ENCODE measurements at places on chromosomes 3 and 15.

DNA sequence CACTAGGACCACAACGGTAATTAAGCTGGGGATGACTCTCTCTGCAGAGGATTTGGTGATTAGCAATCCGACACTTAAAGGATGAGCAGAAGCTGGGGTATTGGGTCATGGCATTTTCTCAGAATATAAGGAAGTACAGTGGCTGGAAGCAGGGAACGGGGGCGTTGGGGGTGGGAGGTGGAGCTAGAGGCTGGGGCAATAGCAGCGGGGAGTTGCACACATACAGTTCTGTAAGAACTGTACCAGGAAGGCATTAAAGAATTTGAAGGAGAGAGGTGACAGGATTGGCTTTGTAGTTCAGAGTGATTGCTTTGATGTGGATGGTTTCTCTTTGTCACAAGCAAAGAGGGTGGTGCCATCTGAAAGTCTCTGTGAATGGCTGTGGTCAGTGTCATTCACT, 28.2 kb downstream of the PSMD6 start:
- no peak for DNase-seq

GRCh38 chr3:26307787-26308186, 314.8 kb upstream of the LRRC3B start:
- DNase-seq: no peak

- DNase-seq: no peak
Measured at GRCh38 chr3:136109499-136109898, 86.6 kb downstream of the MSL2 start.

DNA sequence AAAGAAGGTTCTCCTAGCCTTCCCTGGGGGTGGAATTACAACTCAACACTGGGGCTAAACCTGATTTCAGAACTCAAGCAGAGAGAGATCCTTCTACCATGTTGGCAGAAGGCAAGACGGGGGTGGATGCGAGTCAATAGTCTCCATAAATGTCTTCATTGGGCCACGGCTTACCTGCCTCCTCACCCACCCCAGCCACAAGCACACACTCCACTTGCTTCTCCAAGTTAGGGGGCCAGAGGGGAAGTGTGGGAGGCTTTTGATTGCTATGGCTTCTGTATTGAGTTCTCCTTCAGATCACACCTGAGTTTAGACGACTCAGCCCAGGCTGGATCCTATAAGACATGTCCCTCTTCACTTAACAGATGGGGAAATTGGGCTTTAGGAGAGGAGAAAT, 178.9 kb downstream of the UACA start:
- DNase-seq: no peak

DNA sequence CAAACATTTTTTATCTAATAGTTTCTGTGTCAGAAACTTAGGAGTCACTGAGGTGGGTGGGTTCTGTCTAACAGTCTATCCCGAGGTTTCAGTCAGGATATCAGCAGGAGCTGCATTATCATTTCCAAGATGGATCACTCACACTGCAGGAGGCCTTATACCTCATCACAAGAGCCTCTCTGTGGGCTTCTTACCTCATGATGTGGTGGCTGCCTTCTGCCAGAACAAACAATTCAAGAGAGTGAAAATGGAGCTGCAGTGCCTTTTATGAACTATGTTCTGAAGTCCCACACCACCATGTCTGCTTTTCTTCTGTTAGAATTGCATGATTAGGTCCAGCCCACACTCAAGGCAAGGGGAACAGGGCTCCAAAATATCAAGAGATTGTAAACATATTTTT, 27.9 kb downstream of the RFX7 start:
- peak; percentile 76 for DNase-seq

DNA sequence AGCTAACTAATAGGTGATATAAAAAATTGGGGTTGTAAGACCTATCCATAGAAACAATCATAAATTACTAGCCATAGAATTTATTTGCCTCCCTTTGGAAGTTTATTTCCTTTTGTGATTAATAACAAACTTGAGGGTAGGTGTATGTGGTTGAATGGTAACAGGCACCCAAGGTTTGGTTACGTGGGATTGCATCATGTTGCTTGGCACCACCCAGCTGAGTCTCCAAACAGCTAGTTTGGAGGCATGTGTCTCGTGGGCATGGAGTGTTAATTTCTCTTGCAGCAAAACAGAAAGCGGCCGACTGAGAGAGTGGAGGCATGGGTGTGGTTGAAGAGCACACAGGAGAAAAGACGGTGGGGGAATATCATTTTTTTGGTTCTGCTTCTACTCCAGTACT, 441.4 kb downstream of the CNTN4 start:
- DNase-seq: no peak

GRCh38 chr3:116445311-116445841, at the start of gene LSAMP:
Gene LSAMP (minus strand): TSS chr3:116445487.
- DNase-seq: no peak

- DNase-seq: no peak
Measured at GRCh38 chr3:132285620-132285945, 31.6 kb upstream of the ACP3 start.

GRCh38 chr15:88400591-88401250, 66.5 kb downstream of the MRPL46 start:
- no peak for DNase-seq

GRCh38 chr3:56076746-56077145, 391.5 kb downstream of the ERC2 start:
- DNase-seq: no peak

DNA sequence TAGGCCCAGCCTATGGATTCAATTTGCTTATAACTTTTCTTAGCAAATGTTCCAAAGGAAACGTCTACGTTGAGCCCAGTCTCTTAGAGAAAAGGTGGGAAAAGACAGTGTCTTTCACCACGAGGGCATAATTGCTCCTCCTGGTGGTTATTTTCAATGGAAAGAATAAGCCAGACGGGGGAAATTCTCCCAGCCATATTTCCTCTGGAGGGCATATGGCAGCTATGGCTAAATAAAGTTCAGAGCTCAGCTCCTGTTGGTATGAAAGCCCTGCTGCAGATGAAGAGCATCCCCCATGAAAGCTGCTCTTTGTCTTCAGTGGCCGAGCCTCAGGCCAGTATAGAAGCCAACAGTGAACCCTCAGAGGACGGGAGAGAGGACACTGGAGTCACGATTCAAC, 297.9 kb downstream of the RYR3 start:
- peak; percentile 5 for DNase-seq

DNA sequence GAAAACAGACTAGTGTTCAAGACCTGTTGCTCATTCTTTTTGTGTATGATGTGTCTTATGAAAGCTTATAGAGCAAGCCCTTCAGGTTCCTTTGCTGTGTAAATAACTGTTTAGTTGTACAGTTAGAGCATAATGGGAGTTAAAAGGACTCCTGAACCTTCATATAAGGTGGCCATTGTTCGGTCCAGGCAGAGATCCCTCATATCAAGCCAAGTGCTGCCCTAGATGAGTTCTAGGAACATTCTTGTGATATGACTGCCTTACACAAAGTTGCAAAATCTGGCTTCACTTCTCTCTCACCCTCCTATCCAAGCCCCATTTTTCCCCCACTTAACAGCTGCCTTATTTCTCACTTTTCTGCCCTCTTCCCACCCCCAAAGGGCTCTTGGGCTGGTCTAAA, 26.9 kb downstream of the GYG1 start:
- peak; percentile 68 for DNase-seq

- no peak for DNase-seq
Measured at GRCh38 chr3:42094128-42094527, 3.0 kb downstream of the TRAK1 start.

DNA sequence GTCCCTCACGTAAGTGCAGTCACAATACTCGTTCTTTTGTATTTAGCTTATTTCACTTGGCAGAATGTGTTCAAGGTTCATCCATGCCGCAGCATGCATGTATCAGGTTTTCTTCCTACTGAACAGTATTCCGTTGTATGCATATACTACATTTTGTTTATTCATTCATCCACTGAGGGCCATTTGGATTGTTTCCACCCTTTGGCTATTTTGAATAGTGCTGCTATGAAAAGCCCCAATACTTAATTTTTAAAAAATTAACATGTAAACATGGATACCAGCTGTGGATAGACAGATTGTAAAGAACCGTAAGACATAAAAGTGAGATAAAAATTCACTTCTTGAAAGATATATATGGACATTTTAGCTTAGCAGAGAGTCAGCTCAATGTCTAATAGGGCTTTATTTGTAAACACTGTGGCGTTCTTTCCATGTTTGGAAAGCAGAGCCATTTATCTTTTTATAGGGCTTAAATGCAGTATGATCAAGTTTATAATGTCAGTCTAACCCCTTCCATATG, 115.9 kb downstream of the VPS8 start:
- DNase-seq: no peak

DNA sequence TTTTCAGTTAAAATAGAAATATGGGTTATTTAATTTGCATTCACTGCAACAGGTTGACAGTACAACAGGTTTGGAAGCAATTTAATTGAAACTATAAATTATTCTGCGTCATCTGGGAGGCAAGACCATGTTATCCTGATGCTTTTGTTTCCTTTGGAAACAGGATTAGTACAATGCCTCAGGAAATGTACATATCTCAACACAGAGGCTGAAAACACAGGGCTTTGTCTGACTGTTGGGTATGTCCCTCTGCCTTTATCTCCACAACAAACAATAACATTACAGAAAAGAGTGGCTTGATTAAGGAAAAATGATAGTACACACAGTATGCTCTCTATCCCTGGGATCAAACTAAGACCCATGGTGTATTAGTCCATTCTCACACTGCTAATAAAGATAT, 95.7 kb downstream of the KCNMB2 start:
- no peak for DNase-seq

DNA sequence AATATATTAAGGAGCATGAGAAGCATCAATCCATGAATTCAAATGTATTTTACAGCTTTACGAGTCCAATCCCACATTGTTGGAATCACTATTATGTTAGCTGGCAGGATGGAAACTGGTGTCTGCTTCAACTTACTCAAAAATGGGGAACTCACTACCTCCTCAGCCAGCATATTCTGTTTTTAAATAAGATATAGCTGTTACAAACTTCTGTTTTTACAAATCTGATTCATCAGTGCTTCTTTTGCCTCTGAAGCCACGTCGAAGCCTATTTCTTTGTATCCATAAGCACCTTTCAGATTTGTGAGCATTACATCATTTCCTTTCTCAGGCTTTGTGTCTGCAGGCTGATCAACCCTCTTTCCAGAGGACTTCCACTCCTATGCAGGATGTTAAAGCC, 105.9 kb downstream of the TPRG1 start:
- peak; percentile 23 for DNase-seq

DNA sequence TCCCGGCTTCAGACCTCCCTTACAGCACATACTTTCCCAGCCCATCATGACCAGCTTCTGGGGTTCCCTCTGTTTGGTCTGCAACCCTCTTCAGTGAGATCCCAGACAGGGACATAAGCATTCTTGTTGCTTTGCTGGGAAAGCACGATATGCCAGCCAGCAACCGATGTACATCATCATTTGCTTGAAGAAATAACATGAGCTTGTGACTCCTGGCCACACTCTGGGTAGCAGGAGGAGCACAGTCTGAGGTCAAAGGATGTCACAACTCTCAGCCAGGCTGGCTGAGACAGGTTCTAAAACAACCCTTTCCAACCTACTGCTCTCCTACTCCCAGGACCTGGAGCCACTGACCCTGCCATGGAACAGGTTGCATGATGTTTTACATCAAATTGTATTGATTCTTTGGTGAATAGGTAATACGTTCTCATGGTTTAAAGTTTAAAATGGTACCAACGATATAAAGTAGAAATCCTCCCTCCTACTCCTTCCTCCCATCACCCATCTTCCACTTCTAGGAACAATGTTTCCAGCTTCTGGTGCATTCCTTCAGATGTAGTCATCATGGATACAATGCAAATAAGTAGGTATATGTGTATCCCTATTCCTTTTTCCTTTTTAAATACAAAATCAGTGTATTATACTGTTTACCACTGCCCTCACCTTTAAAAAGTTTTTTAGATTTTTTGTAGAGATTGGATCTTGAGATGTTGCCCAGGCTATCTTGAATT, 190.3 kb downstream of the OPA1 start:
- peak; percentile 17 for DNase-seq

- DNase-seq: peak; percentile 46
Measured at GRCh38 chr3:16439163-16439847, 74.2 kb downstream of the RFTN1 start.

DNA sequence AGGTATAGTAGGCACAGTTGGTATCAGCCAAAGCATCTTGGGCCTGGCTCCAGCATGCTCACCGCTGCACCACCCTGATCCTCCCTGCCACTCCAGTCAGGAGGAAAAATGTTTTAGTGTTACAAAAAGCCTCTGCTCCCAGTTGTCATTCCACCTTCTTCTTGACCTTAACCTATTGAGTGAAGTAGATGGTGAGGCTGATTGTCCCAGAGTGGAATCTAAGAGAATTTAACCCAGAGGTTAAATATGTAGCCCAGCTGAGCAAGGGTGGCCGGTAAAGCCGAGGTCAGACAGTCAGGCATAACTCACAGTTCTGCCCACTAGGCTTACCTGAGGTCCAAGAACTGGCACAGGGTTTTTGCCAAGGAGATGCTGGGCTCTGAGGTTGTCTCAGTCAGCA, 30.7 kb upstream of the TNIK start:
- no peak for DNase-seq

DNA sequence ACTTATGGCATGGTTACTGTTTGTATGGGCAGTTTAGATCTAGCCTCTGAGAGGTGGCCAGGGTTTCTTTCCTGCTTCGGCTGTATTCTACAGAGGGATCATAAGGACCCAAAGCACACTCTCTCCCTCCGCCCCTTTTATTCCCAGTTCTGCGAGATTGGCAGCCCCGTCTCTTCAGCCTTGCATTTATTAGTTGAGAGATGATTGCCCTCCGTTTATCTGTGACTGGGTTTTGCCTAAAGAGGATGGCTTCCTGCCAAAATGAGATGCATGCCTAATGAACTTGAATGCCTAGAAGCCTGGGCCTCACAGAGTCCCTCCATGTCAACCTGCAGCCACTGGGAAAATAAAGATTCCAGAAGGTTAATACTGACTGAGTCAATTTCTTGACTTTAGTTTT, 97.1 kb upstream of the CHL1 start:
- DNase-seq: no peak

DNA sequence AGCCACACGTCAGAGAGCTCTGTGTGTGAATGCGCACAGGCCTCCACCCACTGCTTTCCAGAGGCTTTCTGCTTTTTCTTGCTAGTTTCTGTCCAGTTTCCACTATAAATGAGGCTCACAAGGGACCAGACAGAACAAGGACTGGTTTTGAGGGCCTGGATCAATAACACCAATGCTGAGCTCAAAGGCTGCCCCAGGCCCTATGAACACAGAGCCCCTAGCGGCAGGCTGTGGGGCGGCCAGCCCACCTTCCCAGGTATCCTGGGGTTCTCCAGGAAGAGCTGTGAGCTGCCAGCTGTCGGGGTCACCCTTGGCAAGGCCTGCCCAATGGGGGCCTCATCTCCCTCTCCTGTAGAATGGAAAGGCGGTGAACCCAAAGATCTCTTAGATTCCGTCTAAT, 2.2 kb upstream of the ITIH3 start:
- no peak for DNase-seq

DNA sequence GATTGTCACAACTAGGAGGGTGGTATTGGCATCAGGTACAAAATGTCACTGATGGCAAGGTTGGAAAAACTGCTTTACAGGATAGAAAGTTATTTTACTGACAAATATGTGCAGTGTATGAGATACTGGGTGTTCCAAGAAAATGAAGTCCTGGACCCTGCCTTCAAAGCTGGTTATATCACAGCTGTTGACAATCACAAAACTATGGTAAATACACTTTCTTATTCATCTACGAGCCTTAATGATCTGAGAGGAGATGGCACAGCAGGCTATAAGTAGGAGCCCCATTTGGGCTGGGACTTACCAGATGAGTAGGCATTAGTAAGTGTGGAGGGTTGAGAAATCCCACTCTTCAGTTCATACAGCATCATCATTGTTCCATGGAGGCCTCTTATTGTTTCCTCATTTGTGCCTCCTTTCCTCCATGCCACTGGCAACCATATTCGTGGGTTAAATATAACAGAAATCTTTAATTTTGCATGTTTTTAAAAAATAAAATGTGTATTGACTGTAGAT, 66.9 kb downstream of the CMTM8 start:
- DNase-seq: no peak
